ENCODE measurements at places on chromosomes 12 and 14.

GRCh38 chr12:46406352-46407027 is 33.9 kb upstream of the SLC38A2 start:
- no peak for DNase-seq

DNA sequence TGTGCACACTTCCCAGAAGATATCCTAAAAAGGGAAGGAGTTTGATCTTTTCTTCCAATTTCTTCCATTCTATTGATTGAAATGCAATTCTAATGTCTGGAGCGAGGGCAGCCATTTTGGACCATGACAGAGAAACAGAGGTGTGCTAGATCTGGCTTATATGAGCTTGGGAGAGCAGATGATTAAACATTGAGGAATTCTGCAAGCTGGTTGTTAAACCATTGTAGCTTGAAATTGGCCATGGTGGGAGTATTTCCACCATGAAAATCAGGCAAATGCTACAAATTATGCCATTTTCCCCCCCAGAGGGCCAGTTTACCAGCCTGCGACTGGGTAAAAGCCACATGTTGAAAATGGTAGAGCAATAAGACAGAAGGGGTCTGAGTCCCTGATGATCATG is 155.0 kb downstream of the PAWR start:
- no peak for DNase-seq

- no peak for DNase-seq
These were observed 22.2 kb downstream of the CCDC63 start for GRCh38 chr12:110869026-110869425.

- peak; percentile 44 for DNase-seq
These were observed 1.1 kb downstream of the HDAC7 start for GRCh38 chr12:47818467-47819137.

GRCh38 chr12:79162948-79163347 is 298.4 kb downstream of the SYT1 start:
- DNase-seq: no peak

DNA sequence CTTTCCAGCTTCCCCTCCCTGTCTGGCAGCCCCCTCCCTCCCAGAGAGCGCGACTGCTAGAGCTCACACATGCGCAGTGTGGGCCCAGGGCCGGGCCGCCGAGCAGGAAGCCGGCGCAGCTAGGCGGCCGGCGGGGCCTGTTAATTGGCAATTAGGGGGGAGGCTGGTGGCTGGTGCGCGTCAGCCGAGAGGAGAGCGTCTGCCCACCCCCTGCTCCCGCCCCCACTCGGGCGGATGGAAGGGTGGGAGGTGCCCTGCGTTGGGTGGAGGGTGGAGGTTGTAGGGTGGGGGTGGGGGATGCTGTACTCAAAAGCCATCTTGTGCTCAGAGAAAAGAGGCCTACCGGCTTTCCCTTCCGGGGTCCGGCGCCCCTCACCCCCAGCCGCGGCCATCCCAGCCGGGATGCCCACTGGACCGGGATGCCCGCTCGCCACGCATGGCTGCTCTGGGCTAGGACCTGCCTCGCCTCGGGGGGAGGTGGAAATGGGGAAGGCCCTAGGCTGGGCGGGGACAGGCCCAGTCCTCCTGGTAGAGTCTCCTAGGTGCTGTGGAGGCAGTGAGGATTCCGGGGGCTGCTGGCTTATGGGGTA is 9.2 kb downstream of the HOXC8 start:
- DNase-seq: peak; percentile 71

DNA sequence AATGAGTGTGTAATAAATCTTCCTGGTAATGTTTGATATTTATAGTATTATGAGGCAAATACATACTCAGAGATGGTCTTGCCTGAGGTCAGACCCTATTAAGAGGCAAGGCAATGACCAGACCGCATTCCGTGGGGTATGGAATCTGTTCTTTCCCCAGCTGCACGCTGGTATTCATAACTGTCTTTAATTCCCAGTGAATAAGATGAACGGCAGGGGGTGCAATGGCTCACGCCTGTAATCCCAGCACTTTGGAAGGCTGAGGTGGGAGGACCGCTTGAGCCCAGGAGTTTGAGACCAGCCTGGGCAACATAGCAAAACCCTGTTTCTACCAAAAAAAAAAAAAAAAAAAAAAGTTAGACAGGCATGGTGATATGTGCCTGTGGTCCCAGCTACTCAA is 44.6 kb downstream of the ERO1A start:
- no peak for DNase-seq

DNA sequence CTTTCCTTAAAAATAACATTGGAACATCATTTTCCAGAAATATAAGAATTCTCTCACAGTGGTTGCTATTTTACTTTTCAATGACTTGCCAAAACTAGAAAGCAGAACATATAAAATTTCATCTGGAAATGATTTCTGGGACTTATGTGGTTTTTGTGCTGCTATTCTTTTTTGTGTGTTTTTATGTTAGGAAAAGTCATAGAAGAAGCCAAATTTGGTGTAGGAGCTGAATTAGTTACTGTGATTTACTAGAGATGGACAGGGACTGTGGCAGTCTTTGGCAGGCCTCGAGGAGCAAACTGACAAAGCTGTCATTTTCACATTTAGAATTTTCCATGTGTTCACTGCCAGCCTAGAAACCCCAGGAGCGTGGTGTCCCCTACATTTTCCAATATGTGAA is 38.3 kb upstream of the LDHB start:
- DNase-seq: no peak

DNA sequence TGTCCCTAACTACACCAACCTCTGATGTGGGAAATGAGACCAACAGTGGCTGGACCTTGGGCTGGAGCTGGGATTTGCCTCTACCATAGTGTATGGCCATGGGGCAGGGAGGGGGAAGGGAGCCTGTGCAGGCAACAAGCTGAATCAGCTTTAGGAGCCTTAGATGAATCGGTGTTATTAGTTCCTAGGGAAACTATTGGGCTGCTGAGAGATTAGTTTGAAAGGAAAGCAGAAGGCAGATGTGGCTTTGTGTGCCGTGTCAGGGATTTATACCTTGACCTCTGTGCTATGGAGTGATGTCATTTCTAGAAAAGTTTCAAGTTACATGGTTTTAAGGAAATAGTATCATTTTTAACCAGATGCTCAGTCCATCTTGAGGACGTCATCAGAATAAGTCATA is 19.5 kb upstream of the GAS2L3 start:
- no peak for DNase-seq

GRCh38 chr12:109203480-109203879 is 87.1 kb downstream of the ACACB start:
- DNase-seq: no peak

- DNase-seq: no peak
These were observed 718.1 kb downstream of the DIO2 start for GRCh38 chr14:79493081-79493645.

- DNase-seq: no peak
These were observed 49.2 kb upstream of the PRICKLE1 start for GRCh38 chr12:42638697-42639096.

DNA sequence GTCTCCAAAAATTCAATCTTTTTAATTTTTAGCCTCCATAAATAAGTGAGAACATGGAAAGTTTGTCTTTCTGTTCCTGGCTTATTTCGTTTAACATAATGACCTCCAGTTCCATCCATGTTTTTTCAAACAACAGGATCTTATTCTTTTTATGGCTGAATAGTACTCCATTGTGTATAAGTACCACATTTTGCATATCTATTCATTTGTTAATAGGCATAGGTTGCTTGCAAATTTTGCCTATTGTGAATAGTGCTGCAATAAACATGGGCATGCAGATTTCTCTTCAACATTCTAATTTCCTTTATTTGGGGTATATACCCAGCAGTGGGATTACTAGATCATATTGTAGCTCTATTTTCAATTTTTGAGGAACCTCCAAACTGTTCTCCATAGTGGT is 16.1 kb upstream of the PAH start:
- DNase-seq: no peak

DNA sequence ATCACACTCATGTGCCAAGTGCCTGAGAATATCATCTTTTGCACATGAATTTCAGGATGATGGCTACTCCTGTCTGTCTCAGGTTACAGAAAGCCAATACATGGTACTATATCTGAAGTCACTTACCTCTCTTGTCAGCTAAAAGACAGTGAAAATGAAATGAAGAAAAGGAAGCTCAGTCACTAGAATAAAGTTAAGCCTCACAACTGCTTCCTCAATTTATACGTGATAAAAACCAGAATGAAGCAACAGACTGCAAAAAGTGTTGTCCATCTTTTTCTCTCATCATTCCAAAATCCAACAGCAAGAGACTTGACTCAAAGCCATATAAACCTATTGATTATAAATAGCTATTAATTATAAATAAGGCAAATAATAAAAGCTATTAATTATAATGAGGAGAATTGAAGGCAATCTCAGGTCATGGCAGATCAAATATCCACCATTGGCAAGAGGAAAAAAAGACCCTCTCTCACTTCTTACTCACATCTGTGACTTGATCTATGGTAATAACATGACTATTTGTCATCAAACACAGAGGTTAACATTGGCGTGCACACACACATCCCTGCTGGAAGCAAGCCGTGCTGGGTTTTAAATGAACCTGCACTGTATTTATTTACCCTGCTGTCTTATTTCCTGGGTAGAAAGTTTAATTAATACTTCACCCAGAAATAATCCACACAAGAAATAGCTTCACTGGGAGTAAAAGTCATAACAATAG is 10.0 kb downstream of the NIN start:
- DNase-seq: no peak

DNA sequence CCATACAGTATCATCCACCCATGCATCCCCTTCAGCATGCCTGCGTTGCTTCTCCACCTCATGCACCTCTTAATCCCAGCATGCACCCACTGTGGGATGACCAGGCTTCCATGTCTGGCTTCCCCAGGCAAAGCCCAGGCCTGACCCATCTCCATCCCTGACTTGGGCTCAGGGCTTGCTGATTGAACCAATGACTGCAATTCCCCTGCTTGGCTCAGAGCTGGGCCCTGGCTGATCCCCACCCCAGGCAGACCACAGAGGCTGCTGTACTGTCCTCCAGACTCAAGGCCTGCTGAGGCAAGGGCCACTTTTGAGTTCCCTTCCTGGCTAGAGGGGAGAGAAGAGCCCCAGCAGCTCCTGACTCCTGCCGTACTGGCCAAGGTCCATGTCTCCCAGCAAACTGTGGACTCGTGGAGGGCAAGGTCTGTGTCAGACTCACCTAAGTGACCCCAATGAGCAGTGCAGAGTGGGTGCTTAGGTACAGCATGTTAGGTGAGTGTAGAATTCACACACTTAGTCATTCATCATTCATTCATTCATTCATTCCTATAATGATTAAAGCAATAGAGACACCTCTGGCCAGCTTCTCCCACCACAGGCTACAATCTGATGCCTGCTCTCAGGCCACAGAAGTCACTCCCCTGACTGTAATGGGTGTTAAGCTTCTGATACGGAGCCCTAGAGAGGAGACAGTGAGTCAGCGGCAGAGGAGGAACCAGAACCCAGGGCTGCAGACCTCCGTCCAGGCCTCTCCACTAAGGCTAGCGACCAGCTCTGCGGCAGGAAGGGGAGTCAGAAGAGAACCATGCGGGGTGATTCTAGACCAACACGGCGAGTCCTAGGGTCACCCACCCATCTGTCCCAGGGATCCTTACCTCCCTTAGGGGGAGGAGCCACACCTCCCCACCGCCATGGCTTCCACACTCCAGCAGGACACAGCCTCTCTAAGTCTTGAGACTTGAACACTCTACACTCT is 2.9 kb downstream of the BEGAIN start:
- peak; percentile 7 for DNase-seq

DNA sequence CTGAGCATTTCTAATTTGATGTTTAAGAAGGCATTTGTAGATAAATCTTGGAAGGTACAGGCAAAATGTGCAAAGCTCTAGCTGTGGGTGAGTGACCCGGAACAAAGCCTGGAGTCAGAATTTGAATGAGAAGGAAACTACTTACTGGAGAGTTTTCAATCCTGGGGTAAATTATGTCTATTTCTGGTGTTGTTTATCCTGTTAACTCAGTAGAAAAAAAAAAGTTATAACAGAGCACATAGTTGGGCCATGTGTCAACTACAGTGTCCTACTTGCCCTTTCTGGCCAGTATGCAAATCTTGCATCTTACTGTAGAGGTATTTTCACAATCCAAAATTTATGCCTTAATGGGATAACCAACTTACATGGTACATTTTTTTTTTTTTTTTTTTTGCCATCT is 182.3 kb downstream of the SYNE2 start:
- no peak for DNase-seq

GRCh38 chr12:122668268-122668667 is 34.9 kb downstream of the HCAR2 start:
- DNase-seq: no peak

DNA sequence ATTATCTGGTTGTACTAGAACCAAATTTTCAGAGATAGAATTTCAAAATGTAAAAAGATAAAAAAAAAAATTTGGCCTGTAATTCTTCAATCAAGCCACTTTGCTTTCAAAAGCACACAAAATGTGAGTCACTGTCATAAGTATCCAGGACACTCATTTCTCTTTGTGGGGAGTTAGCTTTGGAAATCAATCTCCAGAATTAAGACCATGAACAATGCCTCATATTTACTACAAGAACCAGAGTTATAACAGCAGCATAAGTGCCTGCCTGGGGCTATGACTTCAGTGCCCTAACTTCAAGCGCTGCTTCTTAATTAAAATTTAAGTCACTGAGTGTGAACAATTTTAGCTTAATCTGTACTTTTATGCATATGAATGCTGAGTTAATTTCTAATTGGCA is 162.1 kb downstream of the C12orf42 start:
- no peak for DNase-seq

DNA sequence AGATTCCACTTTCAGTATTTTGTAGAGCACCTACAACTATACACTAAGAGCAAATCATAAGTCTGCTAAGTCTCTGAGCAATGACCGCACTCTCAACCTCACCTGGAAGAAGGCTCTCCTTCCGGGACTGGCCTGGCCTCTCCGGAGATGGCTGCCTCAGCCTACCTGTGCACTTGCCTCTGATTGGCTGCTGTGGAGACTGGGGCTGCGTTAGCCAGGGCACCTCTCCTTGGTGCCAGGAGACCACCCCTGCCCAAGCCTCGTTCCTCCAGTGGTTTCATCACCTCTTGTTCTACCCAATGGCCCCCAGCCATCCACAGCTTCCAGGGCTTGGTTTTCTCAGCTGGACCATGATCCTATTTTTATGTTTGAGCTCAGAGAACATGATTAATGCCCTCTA is 64.7 kb upstream of the JDP2 start:
- no peak for DNase-seq

- DNase-seq: no peak
These were observed 37.8 kb upstream of the CMAS start for GRCh38 chr12:22008196-22008595.

GRCh38 chr12:121871467-121871866 is 12.8 kb upstream of the HPD start:
- DNase-seq: no peak

- no peak for DNase-seq
These were observed 456.7 kb downstream of the SLC16A7 start for GRCh38 chr12:60052483-60052882.

- DNase-seq: no peak
These were observed 20.5 kb upstream of the TESC start for GRCh38 chr12:117119592-117120198.

DNA sequence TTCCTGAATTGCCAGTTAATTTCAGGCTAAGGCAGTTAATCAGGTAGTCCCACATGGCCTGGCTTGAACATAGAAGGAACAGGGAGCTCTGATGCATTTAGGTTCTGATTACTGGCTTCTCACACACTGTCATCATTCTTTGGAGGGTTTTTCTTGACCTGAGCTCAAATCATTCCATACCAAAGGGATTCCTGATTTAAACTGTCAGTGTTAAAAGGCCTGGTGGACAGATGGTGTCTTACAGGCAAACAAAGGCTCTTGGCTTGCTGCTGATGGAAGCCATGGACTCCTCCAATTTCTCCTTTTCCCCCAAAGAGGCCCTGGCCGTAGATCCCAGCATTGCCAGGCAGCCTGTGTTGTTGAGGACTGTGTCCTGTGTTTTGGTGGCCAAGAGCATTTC is 30.2 kb downstream of the CACNA1C start:
- DNase-seq: no peak

GRCh38 chr12:124036657-124037109 is 63.7 kb downstream of the ZNF664 start:
- DNase-seq: peak; percentile 44

All from activated naive CD4-positive, alpha-beta T cell treated with anti-CD3 and anti-CD28 coated beads, Interleukin-2, amount 50 U/mL, for 16 hours (primary cell).